HCEC 1CT (cell line): ENCODE measurements at places on chromosomes 6 and 20.

- no peak for DNase-seq
Measured at GRCh38 chr20:45092898-45093297, 8.0 kb downstream of the KCNS1 start.

DNA sequence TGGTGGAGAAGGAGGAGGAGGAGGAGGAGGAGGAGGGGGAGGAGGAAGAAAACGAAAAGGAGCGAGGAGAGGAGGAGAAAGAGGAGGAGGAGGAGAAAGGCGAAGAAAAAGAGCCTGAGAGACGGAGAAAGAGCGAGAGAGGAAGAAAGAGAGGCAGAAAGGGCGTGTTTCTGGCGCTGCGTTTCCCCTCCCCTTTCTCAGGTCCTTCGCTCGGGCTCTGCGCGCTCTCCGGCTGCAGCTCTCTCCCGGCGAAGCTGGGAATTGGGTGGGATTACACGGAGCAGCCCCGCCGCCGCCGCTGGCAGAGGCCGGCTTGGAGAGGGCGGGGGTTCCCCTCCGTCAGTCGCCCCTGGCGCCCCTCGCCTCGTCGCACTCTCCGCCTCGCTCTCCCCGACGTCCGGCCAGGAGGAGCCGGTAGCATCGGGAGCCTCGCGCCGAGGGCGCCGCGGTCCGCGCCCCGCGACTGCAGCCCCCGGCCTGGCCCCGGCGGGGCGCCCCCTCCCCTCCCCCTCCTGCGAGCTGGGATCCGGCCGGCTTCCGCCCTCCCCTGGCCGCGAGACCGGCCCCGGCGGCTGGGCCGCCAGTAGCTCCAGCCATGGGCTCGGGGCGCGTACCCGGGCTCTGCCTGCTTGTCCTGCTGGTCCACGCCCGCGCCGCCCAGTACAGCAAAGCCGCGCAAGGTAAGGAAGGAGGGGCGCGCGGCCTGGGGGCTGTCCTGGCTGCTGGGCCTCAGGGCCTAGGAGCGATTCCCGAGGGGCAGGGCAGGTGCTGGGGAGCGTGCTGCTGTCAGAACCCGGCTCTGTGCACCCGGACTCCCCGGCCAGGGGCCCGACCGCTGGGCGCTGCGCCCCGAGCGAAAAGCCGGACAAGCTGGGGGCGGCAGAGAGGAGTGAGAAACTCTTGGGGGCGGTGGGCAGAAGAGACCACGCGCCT, at the start of gene SCUBE3:
Gene SCUBE3, plus strand, starts transcription at position 133 of the 933 bp plus-strand sequence. Its CDS starts 463 bp downstream, at position 596.
- no peak for DNase-seq

- no peak for DNase-seq
Measured at GRCh38 chr20:46704714-46705377, 4.6 kb upstream of the SLC2A10 start.

GRCh38 chr20:45518282-45518681, 2.9 kb upstream of the SPINT3 start:
- DNase-seq, result no peak

DNA sequence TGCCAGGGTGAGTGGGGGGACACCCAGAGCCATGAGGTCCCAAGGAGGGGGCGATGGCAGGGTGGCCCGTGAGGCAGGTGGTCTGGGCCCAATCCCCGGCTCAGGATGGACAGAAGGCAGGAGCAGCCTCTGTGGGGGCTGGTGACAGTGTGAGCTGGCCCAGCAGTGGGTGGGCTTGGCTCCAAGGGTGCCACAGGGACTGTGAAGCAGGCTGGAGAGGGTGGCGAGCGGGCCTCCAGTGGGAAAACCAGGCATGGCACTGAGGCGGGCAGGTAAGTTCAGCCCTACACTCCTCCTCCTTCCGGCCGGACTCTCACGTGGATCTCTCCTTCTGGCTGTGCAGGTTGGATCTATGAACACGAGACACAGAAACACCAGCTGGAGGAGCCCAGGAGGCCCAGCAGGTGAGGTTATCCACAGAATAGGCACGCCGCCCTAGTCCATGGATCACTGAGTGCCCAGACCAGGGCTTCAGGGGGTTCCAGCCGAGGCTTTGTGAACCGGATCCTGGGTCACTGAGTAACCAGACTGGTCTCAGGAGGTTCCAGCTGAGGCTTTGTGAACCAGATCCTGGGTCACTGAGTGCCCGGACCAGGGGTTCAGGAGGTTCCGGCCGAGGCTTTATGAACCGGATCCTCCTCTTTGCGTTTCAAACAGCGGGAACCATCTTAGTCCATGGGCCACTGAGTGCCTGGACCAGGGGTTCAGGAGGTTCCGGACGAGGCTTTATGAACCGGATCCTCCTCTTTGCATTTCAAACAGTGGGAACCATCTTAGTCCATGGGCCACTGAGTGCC, 76.4 kb upstream of the BHLHE23 start:
- no peak for DNase-seq

- no peak for DNase-seq
Measured at GRCh38 chr6:98039904-98040607, 757.0 kb upstream of the MMS22L start.

DNA sequence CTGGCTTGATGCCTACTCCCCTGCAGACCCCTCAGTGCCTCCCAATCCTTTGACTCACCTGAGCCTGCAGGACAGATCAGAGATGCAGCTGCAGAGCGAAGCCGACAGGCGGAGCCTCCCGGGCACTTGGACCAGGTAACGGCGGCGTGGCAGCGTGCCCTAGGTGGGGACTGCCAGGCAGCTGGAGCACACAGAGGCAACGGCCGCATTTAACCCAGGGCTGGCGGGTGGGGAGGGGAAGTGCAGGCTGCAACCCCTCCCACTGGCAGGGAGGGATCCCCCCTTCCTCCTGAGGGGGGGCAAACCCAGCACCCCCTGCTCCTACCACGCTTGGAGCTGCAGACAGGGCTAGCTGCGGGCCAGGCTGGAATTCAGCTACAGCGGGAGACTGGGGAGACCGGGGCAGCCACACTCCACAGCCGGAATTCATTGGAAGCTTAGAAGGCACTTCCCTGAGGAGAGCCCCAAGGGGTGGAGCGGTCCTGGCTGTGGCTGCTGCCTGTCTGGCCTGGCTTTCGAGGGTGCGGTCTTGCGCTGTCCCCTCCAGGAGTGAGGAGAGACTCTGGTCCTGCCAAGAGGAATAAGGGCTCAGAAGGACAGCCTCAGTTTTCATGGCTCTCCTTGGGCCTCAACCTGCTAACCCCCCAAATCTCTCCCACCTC, at the start of gene MATN4:
Gene MATN4, minus strand, starts transcription at position 183 of the 662 bp plus-strand sequence. CDS start 2,717 bp downstream, outside the sequence.
- no peak for DNase-seq
